Cardiac septum (tissue), 1 donor: ENCODE measurements at places on chromosomes 3 and 15. TPM values are rescaled to one million over a fixed set of nuclear protein-coding genes. Genes with fewer than 3 reads are reported as not detected.

- no peak for DNase-seq
These were observed 6.5 kb downstream of the SPG11 start for GRCh38 chr15:44656913-44657312.

Gene BSN
- 1.00 TPM for total RNA-seq

DNA sequence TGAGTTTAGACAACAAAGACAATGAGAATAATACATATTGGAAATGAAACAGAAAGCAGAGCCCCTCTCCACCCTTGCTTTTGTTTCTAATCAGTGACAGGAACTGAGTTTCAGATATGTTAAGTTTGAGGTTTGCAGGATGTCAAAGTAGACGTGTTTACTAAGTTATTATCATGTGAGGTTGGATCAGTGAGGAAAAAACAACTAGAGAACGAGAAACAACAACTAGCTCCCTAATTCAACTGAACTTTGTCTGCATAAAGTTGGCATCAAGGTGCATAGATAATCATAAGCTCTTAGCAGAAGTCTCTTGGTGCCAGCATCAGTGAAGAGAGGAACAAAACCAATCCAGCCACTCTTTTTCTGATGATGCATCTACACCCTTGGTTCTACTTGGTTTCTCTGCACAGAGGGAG, 491.1 kb upstream of the NR2F2 start:
- DNase-seq = no peak

- no peak for DNase-seq
These were observed 9.3 kb downstream of the PARL start for GRCh38 chr3:183875411-183875810.

DNA sequence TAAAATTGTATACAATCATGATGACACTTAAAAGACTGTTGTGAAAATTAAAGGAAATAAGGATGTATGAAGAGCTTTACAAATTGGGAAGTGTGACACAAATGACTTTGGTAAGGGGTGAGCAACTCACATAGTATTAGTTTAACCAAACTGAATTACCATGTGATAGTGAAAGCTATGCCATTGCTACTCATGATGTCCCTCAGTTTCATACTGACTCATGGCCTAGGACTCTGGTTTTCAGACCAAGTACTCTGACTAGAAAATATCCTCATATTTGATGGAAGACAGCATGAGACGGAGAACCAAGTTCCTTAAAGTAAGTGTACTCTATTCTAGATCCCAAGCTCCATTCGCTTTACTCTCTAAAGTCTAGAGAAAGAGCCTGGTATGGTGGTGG, 203.2 kb upstream of the ICE2 start:
- DNase-seq = no peak

DNA sequence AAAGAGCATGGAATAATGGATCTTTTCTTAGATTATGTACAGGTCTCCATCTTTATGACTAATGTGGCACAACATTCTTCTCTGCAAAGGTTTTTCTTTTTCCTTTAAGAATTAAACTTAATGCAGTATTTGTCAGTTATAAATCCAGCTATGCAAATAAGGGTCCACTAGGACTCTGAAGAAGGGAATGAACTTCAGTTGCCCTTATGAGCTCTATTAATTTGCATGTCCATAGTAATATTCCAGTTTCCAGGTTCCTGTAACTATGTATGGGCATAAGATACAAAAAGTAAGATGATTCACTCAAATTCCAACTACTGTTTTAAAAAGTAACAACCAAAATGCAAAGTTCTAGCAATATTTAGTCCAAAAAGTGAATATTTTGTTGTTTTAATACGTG, 337.4 kb downstream of the NLGN1 start:
- no peak for DNase-seq

DNA sequence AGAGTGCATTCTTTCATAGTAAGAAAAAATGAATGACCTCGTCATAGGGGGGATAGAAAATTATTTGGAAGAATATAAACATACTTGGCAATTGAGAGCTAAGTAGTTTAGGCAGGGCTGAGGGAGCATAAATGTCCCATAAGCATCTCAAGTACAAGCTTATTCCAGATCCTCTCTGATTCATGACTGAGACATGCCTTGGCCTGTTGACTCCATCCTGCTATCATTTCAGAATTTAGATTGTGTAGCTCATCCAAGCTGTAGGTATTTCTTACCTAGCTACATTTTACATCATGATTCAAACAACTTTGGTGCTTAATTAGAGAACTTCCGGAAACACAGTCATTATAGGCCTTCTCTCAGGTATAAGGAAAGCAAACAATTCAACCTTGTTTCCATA, 12.3 kb downstream of the POGLUT1 start:
- DNase-seq = no peak

DNA sequence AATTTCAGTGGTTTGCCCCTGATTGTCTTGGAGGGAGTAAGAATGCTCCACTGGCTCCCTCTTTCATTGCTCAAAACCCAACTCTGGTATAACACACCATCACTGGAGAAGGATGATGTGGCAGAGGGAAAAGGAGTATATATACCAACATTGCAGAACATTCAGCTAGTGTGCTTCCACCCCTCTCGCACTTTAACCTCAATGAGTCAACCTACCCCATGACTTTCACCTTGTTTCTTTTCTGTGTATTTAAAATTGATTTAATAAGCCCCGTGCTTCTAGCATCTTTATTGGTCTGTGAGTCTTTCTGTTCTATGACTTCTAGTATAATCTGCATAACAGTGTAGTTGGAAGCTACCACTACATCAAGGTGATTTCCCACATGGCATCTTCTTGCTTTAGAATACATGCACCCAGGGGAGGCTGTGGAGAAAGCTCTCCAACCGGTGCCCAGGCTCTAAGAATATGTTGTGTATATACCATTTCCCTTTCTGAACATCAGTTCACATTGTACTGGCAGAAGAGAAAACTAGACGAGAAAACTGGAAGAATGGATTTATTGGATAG, 595.1 kb upstream of the TGFBR2 start:
- DNase-seq = no peak

- DNase-seq = peak; percentile 66
These were observed 125.0 kb upstream of the MEF2A start for GRCh38 chr15:99440551-99441443.

Gene RAF1
- total RNA-seq = 118 TPM

DNA sequence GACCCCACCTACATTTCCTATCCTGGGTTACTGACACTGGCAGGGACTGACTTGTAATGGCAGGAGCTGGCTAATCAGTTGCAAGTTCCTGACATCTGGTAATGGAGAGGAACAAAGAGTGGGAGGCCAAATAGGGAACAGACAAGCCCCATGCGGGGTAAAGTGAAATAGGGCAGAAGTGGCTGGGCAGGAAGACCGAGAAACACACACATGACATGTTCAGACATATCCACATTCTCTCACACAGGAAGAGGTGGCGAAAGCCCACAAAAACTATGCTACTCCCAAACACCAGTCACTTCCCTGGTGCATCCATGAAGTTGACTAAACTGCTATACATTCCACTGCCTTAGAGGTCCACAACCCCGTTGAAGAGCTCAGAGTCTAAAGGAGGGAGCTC, 394.1 kb upstream of the TBL1XR1 start:
- peak; percentile 78 for DNase-seq

DNA sequence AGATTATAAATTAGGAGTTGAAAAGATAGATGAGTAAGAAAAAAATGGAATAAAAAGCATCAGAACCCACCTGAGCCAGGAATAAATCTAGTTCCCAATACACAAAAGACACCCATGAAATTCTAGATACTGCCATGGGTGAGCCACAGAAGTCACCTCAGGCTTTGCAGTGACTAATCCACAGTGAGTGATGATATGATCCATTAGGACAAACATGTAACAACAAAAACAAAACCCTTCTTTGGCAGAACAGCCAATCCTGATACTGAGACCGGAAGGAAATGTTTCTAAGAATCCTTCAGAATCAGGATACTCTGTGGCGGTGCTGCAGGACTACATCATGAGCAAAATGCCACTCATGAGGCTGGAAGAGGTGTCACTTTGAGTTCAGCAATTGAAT, 15.0 kb upstream of the MINDY4B start:
- DNase-seq = no peak

Gene AHSG
- total RNA-seq = not detected

GRCh38 chr15:39350785-39351184, 230.1 kb upstream of the THBS1 start:
- DNase-seq = no peak

GRCh38 chr3:37375184-37376127, 201.1 kb upstream of the LRRFIP2 start:
- no peak for DNase-seq

DNA sequence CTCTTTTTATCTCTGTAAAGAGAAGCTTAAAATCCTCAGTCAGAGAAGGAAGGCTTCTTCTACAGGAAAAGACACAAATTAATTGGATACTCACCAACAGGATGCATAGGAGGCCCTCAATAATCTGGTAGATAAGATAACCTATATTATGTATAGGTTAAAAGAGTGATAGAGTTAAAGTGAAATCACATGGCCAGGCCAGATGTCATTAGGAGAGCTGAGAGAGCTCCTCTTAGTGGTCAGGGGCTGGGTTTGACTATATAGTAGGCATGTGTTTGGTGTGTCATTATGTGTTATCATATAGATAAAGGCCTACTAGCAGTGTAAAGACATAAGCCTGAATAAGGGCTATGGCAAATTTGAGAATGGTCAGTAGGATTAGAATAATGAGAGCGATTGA, 479.3 kb downstream of the EPHA3 start:
- no peak for DNase-seq

DNA sequence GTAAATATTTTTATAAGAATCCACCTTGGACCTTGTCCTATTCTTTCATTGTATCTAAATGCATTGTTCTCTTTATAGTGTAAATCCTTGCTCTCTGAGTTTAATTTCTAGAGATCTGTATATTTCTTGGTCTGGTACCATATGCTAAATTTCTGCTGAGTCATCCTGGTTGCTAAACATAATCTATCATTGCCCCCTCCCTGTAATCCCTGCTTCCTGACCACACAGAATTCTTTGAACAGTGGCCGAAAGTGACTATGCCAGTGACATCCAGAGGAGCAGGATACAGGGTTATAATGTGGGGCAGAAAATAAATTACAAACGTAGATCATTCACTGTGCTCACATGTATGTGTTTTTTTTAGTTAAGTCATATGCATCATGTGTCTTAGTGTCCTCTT, 143.1 kb downstream of the DIPK2A start:
- DNase-seq = no peak

GRCh38 chr3:141830508-141830907, 45.9 kb upstream of the ATP1B3 start:
- DNase-seq = no peak

- DNase-seq = no peak
These were observed 72.1 kb upstream of the PLAAT1 start for GRCh38 chr3:193168931-193169330.

DNA sequence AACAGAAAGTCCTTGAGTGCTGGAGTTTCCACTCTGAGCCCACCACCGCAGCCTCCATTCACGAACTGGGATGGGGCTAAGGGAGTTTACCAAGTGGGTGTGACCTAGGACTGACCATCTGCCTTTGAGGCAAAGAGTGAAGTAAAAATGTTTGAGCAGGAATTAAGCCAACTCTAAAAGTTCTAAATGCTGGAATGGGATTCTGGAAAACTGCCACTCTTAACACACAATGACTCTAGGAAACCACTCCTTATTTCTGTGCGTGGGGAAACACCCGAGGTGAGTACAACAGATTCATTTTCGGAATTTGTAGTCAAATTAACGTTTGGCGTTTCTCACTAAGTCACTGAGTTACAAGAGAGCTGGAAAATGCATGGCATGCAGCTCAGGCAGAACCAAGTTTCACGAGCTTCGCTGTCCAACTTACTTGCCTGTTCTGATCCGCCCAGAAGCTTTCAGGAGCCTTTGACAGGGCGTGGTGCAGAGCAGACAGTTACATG, 31.6 kb downstream of the ISL2 start:
- no peak for DNase-seq

Gene TMIE
- 0.51 TPM for total RNA-seq

GRCh38 chr15:58264053-58264971, 126.1 kb downstream of the AQP9 start:
- DNase-seq = no peak

GRCh38 chr3:97954228-97954827, 17.9 kb downstream of the RIOX2 start:
- DNase-seq = no peak

- DNase-seq = no peak
These were observed 63.2 kb downstream of the AKAP13 start for GRCh38 chr15:85443593-85444087.

DNA sequence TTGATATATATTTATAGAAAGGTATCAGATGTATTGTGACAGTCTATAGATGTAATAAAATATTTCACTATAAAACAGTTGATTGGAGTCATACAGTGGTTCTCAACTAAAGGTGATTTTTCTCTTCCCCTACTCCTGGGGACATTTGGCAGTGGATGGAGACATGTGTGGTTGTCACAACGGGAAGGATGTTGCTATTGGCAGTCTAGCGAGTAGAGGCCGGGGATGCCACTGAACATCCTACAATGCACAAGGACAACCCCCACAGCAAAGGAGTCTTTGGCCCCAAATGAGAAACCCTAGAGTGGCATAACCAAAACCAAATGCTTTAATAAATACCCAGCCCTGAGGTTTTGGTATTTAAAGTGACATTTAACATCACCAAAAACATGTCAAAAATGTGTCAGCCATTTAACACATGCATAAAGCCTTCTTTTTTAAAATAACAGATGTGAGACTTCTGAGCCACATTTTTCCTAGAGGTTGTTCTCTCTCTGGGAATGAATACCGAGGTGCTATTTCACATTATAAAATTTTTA, 367.5 kb downstream of the PTPRG start:
- DNase-seq = no peak

DNA sequence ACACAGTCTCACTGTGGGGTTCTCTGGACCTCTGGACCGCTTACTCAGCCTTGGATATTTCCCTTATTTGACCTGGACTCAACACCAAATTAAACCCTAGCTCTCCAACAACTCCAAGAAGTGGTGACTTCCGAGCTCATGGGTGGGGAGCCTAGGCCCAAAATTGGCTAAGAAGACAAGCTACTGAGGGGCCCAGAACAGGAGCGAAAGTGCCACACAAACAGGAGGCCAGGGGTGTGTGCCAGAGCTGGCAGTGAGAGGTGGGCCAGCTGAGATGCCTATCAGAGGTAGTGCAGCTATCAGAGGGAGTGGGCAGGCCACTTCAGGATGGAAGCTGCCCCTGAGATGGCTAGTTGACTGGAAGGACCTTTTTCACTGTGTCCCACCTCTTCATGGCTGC, 151.1 kb upstream of the PRR20G start:
- peak; percentile 4 for DNase-seq
